ENCODE measurements at places on chromosomes 3 and 15. TPM values are rescaled to one million over a fixed set of nuclear protein-coding genes. Genes with fewer than 3 reads are reported as not detected.

- DNase-seq: no peak
- no peaks in the 10 kb centered on the region for H3K27me3 ChIP-seq
- H3K36me3 ChIP-seq: no peaks in the 10 kb centered on the region
- peaks cover 3% of the 10 kb centered on the region for H3K4me1 ChIP-seq
- H3K27ac ChIP-seq: no peak overlapping the region
These were observed 37.9 kb downstream of the ESYT3 start for GRCh38 chr3:138472141-138472825.

The LMCD1 gene
- 14.4 TPM for polyA plus RNA-seq

The PROS1 gene
- 43.5 TPM for polyA plus RNA-seq

GRCh38 chr3:40258555-40258954 is 51.0 kb upstream of the EIF1B start:
- DNase-seq: no peak
- peaks cover 2% of the 10 kb centered on the region for H3K36me3 ChIP-seq
- H3K27me3 ChIP-seq: no peaks in the 10 kb centered on the region
- H3K4me3 ChIP-seq: no peak overlapping the region
- no peaks in the 10 kb centered on the region for H3K4me1 ChIP-seq

The P2RY13 gene
- 4.9 TPM for polyA plus RNA-seq

DNA sequence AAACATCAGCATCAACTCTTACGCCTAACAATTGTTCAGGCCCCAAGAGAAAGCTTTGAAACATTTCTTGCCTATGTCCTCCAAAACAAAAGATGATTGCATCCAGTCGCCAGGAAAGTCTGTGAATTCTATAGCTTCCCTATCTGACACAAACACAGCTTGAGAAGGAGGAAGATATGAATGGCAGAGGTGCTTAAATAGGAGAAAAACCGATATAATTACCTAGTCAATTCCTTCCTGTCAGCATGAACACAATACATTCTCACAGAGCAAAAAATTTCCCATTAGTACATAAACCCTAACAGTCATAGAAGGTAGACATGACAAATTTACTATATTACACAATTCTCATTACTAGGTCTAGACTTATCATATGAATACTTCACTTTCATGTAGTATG is 326.5 kb downstream of the CGGBP1 start:
- no peak overlapping the region for H3K27ac ChIP-seq
- no peaks in the 10 kb centered on the region for H3K27me3 ChIP-seq
- H3K36me3 ChIP-seq: no peaks in the 10 kb centered on the region
- no peak for DNase-seq

DNA sequence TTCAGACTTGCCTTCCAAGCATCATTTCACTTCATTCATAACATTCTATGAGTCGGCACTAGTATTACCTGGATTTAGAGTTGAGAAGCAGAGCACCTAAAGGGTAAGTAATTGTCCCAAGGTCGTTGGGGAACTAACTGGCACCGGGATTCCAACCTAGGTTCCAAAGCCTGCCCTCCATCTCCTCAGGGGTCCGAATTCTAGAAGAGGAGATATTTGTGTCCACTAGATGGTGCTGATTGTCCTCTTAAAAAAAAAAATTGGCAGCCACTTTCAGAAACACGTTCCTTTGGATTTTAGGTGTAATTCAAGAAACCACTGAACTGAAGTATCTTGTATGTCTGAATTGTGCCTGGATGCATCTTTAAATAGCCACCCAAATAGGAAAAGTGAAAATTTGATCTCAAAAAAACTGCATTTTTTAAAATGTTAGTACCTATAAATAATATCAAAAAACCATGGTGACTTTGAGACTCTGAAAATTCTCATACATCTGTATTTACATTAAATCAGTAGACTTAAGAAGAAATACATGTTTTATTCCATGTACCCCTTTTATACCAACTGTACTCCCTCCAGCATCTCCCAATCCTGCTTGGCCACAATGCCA is 3.9 kb upstream of the FSIP1 start:
- H3K27me3 ChIP-seq: no peaks in the 10 kb centered on the region
- H3K4me1 ChIP-seq: peaks cover 5% of the 10 kb centered on the region
- no peaks in the 10 kb centered on the region for H3K36me3 ChIP-seq
- no peak overlapping the region for H3K27ac ChIP-seq
- H3K4me3 ChIP-seq: no peak overlapping the region

The EAF1 gene
- 21.3 TPM for polyA plus RNA-seq

DNA sequence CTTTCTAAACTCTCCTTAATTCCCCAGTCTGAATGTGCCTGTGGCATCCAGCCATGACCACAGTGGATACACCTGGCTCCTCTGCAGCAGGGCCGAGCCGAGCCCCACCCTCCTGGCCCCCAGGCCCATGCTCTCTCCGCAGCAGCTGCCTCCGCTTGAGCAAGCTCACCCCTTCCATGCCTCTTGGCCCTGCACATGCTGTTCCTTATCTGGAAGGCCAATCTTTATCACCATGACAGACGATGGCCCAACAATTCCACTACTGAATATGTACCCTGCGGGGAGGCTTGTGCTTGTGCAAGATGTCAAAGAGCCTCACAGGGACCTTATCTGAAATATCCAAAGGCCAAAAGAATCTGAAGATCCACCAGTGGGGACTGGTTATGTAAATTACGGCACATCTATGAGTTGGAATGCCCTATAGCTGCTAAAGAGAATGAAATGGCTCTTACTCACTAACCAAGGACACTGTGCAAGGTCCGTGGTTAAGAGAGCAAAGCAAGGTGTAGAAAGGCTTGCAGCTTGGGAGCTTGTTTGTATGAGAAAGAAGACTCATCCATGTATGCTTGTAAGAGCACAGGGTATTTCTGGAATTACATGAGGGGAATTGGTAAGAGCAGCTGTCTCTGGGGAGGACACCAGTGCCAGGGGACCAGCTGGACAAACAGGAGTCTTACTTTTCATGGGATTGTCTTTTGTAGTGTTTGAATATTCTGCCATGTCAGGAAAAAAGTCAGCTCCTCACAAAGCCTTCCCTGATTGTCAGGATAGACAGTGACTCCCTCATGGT is 55.2 kb downstream of the WNT7A start:
- no peak overlapping the region for H3K27ac ChIP-seq
- H3K4me3 ChIP-seq: no peak overlapping the region
- DNase-seq: no peak
- H3K4me1 ChIP-seq: no peaks in the 10 kb centered on the region
- no peaks in the 10 kb centered on the region for H3K27me3 ChIP-seq
- no peaks in the 10 kb centered on the region for H3K36me3 ChIP-seq

DNA sequence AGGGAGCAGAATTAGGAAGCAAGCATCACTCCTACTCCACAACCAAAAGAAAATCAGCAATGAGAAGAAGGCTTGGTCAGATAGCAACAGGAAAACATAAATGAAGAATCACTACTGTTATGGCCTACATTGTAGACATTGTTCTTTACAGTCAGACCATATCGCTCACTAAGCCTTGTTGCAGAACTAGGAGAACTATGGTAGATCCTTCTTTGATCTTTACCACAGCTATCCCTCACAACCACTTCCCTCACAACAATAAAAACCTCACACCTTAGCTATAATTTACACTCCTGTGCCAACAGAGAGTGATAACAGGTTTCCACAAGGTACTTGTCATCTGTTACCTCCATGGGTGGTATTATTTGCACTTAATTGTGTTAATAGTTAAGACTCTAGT is 126.6 kb downstream of the WDR76 start:
- no peaks in the 10 kb centered on the region for H3K27me3 ChIP-seq
- no peak overlapping the region for H3K27ac ChIP-seq
- H3K36me3 ChIP-seq: no peaks in the 10 kb centered on the region
- H3K4me3 ChIP-seq: no peak overlapping the region
- no peaks in the 10 kb centered on the region for H3K4me1 ChIP-seq

DNA sequence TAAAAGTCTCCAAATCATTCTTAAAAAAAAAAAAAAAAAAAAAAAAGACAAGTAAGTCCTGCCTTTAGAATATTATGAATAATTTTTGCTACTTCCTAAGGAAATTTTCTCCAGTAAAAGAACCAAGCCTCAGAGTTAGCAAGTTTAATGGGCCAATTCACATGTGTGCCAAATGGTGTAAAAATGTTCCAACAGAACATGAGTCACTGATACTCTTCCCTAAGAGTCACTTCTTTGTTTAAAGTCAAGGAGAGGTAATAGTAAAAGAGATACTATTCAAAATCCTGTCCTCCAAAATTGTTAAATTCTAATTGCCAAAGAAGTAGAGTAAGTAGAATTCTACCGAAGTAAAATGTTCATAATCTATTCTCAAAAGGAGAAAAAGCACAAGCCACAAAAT is 17.7 kb upstream of the CPA3 start:
- no peaks in the 10 kb centered on the region for H3K27me3 ChIP-seq
- H3K36me3 ChIP-seq: no peaks in the 10 kb centered on the region
- H3K27ac ChIP-seq: no peak overlapping the region
- H3K4me1 ChIP-seq: no peaks in the 10 kb centered on the region

DNA sequence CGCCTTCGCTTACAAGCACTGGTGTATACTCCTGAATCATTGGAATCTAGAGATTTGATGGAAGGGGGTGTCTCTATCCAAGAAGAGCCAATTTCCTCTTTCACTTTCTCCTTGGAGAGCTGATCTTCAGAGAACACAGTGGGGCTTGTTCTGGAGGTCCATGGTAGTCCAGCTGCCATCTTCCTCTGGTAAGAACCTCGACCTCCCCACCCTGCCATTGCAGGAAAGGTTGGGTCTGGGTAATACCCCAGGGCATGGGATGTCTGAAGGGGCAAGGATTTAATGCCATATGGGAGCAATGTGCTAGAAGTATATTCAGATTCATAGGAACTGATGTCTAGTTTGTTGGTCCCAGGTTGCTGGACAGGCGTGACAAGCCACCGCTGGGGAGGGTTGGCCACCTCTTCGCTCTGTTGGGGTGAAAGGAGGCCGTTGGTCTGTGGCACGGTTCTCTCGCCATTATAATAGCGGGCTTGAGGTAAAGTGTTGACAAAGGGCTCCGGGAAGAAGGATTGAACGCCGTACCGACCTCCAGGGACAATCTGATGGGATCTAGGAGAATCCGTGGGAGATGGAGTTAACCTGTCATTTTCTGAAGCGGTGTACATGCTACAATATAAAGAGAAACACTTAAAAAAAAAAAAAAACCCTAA is 4.8 kb downstream of the EOMES start:
- DNase-seq: no peak
- H3K4me1 ChIP-seq: peaks cover 21% of the 10 kb centered on the region
- no peaks in the 10 kb centered on the region for H3K36me3 ChIP-seq
- H3K27ac ChIP-seq: no peak overlapping the region

DNA sequence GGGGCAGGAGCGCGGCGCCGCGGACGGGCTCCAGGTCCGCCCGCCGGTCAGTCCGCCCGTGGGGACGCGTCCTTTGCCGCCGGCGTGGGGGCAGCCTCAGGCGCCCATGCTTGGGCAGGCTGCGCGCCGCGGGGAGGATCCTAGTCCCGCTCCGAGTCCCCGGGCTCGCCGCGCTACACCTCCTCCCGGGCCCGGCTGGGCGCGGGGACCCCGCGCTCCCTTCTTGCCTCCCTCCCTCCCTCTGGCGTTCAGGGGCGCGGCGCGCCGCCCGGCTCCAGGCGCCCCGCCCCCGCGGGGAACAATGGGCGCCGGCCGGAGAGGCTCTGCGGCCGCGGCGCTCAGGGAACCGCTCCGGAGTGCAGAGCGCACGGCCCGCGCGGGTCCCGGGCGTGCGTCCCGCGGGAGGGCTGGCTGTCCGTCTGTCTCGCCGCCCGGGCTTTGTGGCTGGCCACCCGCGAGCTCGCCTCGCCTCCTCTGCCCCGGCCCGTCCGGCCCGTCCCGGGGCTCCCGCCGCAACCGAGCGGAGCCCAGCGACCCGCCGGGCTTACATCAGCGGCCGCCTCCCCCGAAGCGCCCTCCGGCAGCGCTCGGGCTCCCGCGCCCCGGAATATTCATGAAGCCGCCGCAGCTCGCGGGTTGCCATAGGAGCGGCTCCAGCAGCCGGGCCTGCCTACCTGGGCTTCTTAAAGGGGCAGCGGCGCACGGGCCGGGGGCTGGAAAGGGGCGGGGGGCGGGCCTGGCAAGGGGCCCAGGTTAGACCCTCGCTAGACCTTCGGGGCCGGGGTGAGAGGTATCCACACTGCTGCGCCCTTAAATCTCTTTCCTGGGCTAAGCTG is at the start of gene HCN4:
HCN4 (minus strand) TSS at position 658 of the 836 bp plus-strand sequence. CDS start 688 bp downstream, outside the sequence.
- no peak within 1 kb of the TSS for H3K4me3 ChIP-seq
- no peaks in the 10 kb centered on the region for H3K36me3 ChIP-seq

DNA sequence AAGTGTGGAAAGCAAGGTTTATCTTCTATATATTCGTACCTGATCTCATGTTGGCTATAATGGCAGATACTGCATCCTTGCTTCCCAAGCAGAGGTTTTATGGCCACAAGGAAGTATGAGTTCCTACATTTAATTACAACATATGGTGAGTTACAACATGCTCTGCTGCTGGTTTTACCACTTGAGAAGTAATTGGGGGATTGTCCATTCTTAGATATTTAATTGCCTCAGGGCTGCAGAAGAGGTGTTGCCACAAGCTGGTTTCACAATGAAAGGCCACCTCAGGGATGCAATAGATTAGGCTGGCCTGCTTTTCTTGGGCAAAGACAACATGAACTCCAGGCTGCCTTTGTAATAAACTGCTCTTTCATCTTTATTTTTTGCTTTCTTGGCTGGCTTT is 48.6 kb downstream of the RAP2B start:
- H3K27ac ChIP-seq: no peak overlapping the region
- no peaks in the 10 kb centered on the region for H3K36me3 ChIP-seq
- no peak for DNase-seq

GRCh38 chr3:188869628-188870027 is 302.1 kb upstream of the TPRG1 start:
- H3K27me3 ChIP-seq: no peaks in the 10 kb centered on the region
- H3K36me3 ChIP-seq: peaks cover 32% of the 10 kb centered on the region
- DNase-seq: no peak

GRCh38 chr3:110178965-110179364 is 841.6 kb upstream of the DPPA4 start:
- no peaks in the 10 kb centered on the region for H3K27me3 ChIP-seq
- no peaks in the 10 kb centered on the region for H3K4me1 ChIP-seq
- H3K27ac ChIP-seq: no peak overlapping the region
- no peak overlapping the region for H3K4me3 ChIP-seq
- H3K36me3 ChIP-seq: no peaks in the 10 kb centered on the region

The STRIT1 gene
- 0.97 TPM for polyA plus RNA-seq

The GRK7 gene
- polyA plus RNA-seq: not detected

GRCh38 chr3:141915016-141915415 is 38.6 kb downstream of the ATP1B3 start:
- no peak overlapping the region for H3K4me3 ChIP-seq
- no peaks in the 10 kb centered on the region for H3K4me1 ChIP-seq
- H3K27me3 ChIP-seq: no peaks in the 10 kb centered on the region
- DNase-seq: no peak

- no peaks in the 10 kb centered on the region for H3K27me3 ChIP-seq
- no peak overlapping the region for H3K27ac ChIP-seq
- DNase-seq: no peak
- H3K4me3 ChIP-seq: no peak overlapping the region
- H3K4me1 ChIP-seq: peaks cover 46% of the 10 kb centered on the region
These were observed 103.9 kb upstream of the HES1 start for GRCh38 chr3:194031867-194032635.

The CCDC39 gene
- polyA plus RNA-seq: not detected

The C3orf62 gene
- 9.5 TPM for polyA plus RNA-seq

GRCh38 chr15:33908406-33908805 is 59.9 kb upstream of the CHRM5 start:
- no peaks in the 10 kb centered on the region for H3K4me1 ChIP-seq
- DNase-seq: no peak
- H3K4me3 ChIP-seq: no peak overlapping the region
- no peaks in the 10 kb centered on the region for H3K36me3 ChIP-seq

All from large intestine (tissue), 12 donors.